A172 (cell line): ENCODE measurements at places on chromosomes 12 and 14. TPM values are rescaled to one million over a fixed set of nuclear protein-coding genes. Genes with fewer than 3 reads are reported as not detected.

The KCNA1 gene
- total RNA-seq, result not detected in 2 replicates

The TMEM52B gene
- total RNA-seq, result 3.4 and 10.9 TPM in 2 replicates

The KLHL33 gene
- total RNA-seq, result not detected in 2 replicates

The ACOT4 gene
- total RNA-seq, result not detected in 2 replicates

The PAX9 gene
- total RNA-seq, result not detected in 2 replicates

The PTGDR gene
- not detected in 2 replicates for total RNA-seq

The KRT80 gene
- total RNA-seq, result 65.2 and 75.2 TPM in 2 replicates

DNA sequence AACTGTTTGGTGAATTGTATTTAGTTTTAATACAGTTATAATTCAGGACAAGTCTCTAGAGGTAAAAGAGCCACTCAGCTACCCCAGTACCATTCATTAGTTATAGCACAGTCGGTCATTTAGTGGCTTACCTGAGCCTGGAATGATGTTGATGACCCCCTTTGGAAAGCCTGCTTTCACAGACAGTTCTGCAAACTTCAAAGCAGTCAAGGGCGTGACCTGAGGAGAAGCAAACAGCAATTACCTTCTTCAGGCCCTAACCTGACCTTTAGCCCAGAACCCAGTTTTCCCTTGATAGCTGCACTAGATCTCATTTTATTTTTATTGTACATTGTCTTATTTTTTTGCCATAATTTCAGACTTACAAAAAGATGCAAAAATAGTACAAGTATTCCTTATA is 43.8 kb downstream of the ALDH1L2 start:
- no peak for DNase-seq

- no peak for DNase-seq
Measured at GRCh38 chr12:120010661-120011230, 21.7 kb downstream of the BICDL1 start.

- no peak for DNase-seq
Measured at GRCh38 chr14:93797071-93797470, 8.8 kb upstream of the PRIMA1 start.

- DNase-seq, result no peak
Measured at GRCh38 chr14:24959791-24960331, 90.1 kb downstream of the STXBP6 start.

DNA sequence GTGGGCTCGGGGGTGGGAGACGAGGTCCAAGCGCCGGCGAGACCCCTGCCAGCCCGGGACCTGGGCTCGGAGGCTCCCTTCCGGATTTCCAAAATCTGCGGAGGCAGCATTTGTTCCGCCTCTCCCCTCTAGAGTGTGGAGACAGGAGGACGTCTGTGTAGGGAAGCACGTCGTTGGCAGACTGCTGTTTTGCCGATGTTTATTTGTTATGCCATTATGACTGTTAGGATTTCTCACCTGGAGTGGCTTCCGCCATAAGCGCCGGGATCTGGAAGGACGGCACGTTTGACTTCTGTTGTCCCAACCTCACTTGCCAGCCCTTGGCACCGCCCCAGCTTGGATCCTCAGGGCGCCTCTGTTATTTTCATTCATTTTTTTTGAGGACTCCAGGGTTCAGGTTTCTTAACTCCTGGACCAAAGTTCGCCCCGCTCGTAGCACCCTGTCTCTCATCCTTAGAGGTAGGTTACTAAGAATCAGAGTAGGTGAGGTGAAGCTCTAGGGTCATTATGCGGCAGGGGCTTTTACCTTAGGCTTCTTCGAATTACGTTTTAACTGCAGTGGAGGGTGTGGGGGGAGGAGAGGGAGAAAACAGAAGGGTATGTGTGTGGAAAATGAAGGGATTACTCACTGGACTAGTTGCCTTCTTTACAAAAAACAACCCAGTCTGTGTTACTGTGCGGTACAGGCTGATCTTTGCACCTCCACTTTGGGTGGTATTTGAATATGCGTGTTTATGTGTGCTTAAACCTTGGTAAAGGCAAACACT is 547 bp upstream of the PYGL start:
- DNase-seq, result no peak

GRCh38 chr12:110906083-110906482 is 14.3 kb downstream of the MYL2 start:
- peak; percentile 60 for DNase-seq

DNA sequence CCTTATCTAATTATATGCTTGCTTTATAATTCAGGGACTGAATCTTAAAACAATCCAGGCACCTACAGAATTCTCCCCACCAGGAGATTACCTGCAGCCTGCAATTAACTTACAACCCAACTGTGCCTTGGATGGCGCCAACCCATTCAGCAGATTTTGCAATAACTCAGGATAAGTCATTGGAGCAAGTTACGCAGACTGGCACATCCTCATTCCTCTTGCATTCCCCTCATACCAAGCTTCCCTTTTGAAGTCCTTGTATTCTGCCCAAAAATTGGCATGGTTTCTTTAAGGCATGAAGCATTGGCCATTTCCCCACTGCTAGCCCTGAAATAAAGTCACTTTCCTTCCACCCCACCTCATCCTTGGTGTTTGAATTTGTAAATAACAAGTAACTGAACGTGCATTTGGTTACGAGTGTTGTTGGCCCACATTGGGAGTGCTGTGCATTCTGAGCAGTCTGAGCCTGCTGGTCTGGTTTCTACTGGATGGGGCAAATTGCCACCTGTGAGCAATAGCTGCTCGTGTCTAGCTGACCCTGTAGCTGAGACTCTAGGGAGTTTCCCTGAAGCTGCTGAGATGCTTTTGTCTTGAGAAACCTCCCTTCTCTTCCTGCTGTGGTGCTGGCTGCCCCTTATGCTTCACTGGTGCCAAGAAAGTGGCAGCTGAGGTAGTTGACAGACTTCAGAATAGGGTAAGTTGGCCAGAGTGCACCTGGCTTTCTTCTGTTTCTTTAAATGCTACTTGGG is 99.2 kb upstream of the SCAF11 start:
- DNase-seq, result no peak

- DNase-seq, result peak; percentile 28
Measured at GRCh38 chr14:45249856-45250575, 3.0 kb downstream of the MIS18BP1 start.

DNA sequence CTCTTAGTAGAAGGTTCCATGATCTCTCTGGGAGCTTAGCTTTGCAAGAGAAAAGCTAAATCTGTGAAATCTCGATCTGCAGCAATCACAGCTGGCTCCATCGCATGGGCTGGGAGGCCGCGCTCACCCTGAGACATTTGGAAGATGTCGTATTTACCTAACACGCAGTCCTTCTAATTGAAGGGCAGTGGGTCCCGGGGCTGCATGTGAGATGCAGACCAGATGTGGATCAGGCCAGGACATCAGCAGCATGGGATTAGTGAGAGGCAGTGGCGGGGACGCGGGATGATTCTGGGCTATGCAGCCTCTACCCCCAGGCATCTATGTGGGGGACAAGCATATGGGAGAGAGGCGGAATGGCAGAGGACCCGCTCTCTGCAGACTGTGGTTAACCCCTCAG is 312.4 kb upstream of the RTL1 start:
- no peak for DNase-seq

GRCh38 chr12:94783343-94783742 is 133.0 kb upstream of the TMCC3 start:
- no peak for DNase-seq

DNA sequence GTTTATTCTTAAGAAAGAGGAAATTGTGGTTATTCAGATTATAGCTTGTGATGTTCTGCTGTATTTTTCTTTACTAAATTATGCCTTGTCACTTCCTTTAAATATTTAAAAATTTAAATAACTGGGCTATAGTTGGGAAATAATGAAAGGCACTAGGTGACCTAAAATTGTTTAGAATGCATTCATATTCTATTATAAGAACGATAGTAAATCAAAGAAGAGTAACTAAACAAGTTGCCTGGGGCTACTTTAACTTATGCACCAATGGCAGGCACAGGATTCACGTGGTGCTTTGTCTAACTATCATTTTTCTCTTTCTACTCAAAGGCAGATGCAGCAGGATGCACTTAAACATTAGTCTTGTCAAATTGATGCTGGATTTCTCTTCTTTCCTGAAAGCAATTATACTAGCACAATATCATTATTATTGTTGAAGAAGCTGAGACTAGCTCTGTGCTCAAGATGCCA is 190.7 kb upstream of the PPFIA2 start:
- DNase-seq, result no peak

DNA sequence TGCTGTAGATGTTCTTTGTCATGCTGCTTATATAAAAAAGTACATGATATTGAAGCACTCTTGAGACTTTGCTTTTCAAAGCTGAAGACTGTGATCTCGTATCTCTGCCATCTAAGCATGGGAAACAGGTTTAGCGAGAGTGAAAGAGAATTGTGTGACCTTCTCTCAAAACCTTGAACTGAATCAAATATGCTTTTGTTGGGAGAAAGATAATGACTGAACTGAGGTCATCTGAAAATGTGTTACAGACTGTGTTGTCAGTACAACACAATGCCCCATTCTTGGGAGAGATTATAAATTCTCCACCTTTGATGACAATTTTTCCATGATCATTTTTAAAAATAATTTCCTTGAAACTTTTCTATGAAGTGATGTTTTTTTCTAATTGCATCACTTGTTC is 272.1 kb upstream of the SEL1L start:
- no peak for DNase-seq
